Activated CD8-positive, alpha-beta memory T cell treated with anti-CD3 and anti-CD28 coated beads for 48 hours (primary cell): ENCODE measurements at places on chromosomes 12 and 14.

GRCh38 chr12:5512601-5512970 lies 80.7 kb downstream of the NTF3 start:
- no peak for DNase-seq

DNA sequence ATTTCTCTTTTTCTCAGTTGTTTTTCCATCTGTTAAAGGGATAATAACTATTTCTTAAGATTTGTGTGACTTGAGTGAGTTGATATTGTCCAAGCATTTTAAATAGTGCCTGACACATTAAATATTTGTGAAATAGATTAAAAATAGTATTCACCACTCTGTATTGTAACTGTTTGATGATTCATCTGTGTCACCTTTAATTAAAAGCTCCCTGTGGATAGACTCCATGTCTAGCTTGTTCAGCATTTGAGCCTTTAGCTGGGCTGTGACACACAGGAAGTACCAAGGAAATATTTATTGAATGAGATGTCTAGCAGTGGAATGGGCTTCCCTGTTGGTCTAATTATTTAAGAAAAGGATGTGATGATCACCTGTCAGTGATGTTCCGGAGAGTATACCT lies 1.8 kb upstream of the GLIPR1L2 start:
- DNase-seq, result no peak

- DNase-seq, result peak; percentile 30
Observed at GRCh38 chr14:21382886-21383847, 652 bp downstream of the SUPT16H start.

GRCh38 chr14:91009501-91010152 lies 50.8 kb downstream of the RPS6KA5 start:
- no peak for DNase-seq

GRCh38 chr14:93062890-93063289 lies 52.8 kb downstream of the ITPK1 start:
- no peak for DNase-seq

DNA sequence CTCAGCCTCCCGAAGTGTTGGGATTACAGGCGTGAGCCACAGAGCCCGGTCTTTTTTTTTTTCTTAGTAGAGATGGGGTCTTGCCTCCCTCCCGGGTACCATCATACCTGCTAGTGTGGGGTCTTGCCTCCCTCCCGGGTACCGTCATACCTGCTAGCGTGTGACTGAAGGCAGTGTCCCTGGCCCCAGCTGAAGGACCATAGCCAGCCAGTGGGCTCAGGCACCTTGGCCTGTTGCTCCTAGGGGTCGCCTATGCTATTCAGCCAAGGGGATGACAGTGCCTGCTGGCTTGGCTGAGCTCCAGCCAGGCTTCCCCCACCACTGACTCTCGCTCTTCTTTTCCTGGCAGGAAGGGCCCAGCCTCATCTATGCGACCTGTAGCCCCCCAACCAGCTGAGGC lies 10.5 kb upstream of the BLTP3B start:
- no peak for DNase-seq

DNA sequence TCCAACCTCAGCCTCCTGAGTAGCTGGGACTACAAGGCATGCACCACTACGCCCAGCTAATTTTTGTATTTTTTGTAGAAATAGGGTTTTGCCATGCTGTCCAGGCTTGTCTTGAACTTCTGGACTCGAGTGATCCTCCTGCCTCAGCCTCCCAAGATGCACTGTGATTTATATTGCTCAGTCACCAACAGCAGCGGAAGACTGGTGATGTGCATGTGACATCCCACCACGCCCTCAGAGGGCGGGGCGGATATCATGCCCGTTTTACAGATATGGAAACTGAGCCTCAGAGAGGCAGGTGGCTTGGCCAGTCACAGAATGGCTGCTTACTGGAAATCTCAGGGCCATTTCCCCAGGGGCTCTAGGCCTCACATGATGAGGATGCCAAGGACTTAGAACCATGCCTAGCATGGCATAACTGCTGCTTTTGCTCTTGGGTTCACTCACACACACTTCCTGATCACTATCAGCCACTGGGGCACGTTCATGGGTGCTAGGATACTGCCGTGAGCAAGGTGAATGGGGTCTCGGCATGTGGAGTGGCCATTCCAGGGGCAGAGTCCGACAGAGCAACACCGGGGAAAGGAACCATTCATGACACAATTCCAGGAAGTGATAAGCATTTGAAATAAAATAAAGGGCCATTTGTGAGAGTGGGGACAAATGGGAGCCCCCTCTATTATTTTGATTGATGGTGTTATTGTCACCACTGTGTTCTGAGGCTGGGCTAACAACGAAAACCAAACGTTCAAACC lies 31.9 kb downstream of the RBM19 start:
- no peak for DNase-seq

- DNase-seq, result no peak
Observed at GRCh38 chr12:93829016-93829415, 151.8 kb downstream of the CRADD start.

- DNase-seq, result no peak
Observed at GRCh38 chr12:119068129-119068856, 87.0 kb downstream of the SRRM4 start.

DNA sequence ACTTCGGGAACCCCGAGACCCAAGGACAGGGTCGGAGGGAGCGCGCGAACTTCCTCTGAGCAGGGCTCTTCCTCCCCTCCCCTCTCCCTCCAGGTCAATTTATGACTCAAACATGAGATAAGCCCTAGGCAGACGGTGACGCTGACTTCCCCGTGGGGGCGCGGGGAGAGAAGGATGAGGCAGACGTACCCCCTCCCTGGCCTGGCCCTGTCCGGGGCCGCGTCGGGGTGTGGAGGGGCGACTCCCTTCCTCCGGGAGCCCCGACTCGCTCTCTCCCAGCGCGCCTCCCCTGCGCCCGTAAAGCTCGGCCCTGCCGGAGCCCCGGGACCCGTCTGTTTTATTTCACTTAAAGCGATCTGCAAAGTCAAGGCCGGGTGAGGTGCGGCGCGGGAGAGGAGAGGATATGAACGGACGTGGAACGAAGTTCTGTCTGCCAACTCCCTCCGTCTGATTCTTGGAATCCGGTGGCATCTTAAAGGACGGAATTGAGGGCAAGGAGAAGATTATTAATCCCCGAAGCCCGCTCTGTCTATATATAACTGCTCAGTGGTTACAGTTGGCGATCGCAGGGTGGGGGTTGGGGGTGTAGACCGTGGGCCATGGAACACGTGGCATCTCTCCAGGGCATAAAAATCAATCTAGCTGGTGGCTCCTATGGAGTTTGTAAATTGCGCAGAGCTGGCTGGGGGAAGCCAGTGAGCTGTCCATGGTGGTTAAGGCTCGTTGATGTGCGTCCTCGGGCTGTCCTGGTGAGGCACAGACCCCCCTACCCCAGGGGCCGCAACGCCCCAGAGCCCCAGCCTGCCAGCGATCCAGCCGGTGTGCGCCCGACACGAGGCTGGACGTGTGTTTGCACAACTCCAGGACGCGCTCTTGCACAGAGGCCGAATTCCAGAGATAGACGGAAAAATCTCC lies 2.9 kb upstream of the PTHLH start:
- DNase-seq, result no peak

- DNase-seq, result peak; percentile 31
Observed at GRCh38 chr14:31206536-31207286, 882 bp downstream of the HECTD1 start.

GRCh38 chr14:97283426-97283825 lies 486.2 kb downstream of the VRK1 start:
- DNase-seq, result no peak

- no peak for DNase-seq
Observed at GRCh38 chr12:68042212-68042699, 53.0 kb downstream of the IFNG-AS1 start.

GRCh38 chr12:2286461-2287131 lies 233.8 kb downstream of the CACNA1C start:
- DNase-seq, result no peak

- no peak for DNase-seq
Observed at GRCh38 chr12:105740369-105740768, 398.4 kb downstream of the NUAK1 start.

DNA sequence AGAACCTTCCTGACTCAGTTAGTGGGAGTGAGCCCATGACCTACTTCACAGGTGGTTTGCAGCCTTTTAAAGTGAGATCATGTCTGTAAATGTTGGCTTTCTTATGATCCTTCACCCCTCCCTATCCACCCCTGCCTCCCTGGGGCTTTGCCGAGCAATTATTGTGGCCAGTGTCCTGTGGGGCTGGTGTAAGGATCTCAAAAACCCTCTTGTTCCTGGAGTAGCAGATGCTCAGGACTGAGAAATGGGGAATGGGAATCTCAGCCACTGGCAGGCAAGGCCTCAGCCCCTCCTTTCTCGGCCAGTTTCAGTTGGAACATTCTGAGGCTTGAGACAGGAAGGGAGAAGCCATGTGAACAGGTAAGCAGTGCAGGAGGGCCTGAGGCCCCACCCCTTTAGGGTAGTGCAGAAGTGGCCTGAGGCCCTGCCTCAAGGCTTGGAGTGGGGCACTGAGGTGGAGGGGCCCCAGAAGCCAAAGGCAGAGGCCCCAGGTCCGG lies 53.8 kb downstream of the PLEKHG3 start:
- DNase-seq, result no peak

- DNase-seq, result no peak
Observed at GRCh38 chr14:61034416-61035120, 53.5 kb downstream of the SLC38A6 start.

DNA sequence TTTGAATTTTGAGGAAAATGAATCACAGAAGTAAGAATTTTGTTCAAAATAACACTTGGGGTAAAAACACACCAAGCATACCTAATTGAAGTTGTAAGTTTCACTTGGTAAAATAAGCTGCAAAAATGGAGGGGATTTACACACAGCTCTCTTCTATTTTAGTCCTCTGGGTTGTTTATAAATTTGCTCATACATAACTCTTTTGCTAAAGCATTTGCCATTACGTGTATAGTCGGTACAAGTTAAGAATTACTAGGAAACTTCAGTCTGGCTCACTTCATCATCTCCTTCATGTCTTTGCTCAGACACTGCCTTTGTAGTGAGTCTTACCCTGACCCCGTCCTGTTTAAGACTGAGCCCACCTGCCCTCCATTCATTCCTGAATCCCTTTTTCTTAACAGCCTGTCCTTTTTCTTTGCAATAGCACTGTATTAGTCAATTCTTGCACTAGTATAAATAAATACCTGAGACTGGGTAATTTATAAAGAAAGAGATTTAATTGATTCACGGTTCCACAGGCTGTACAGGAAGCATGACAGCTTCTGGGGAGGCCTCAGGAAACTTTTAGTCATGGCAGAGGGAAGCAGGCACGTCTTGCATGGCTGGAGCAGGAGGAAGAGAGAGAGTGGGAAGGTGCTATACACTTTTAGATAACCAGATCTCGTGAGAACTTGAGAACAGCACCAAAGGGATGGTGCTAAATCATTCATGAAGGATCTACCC lies 451.1 kb downstream of the PCNX1 start:
- no peak for DNase-seq

DNA sequence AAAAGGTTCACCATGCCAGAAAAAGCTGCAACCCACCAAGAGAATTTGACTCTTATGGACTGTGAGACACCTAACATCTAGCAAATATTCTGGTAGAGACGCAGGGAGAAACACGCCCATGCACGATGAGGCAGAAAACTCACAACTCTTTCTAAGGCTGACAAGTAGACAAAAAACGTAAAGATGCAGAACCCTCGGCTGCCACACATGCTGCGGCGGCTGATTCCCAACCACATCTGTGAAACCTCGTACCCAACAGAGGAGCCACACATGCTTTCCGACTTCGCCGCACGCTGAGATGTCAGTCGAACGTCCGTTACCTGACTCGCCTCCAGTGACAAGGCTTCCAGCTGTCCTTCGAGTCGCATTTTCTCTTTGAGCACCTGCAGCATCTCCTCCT lies 21.8 kb downstream of the GOLGA3 start:
- DNase-seq, result peak; percentile 7

DNA sequence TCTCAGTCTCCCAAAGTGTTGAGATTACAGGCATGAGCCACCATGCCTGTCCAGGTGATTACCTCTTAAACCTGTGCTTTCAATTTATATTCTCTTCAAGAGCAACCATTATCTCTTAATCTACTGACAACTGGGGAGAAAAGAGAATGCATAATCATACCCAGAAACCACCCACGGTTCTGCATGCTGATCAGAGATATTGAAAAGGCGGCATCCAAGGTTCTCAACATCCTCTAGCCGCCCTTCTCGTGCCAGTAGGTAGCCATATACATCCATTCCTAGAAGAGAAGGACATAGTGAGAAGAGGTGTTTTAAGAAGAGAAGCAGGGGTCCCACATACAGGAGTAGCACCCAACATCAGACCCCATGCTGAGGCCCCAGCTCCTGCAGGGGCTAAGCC lies 20.8 kb downstream of the ANAPC7 start:
- no peak for DNase-seq

DNA sequence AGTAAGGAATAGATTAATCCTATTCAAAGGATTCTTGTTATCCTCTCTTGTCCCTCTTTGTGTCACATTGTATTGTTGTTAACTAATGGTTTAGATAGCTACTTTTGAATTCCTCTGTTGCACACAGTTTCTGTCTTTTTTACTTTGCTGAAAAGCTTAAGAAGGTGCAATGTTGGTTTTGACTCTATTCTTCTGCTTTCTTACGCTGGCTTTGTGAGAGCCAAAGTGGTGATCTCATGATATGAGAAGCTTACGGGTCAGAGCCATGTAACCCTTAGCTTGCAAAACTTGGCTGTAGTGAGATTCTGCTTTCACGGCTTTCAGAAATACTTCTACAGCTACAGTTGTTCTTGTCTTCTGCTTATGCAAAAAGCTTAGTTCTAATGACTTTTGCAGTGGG lies 239.7 kb downstream of the TRHDE start:
- no peak for DNase-seq

- DNase-seq, result no peak
Observed at GRCh38 chr12:132727091-132727794, 16.6 kb downstream of the PGAM5 start.

DNA sequence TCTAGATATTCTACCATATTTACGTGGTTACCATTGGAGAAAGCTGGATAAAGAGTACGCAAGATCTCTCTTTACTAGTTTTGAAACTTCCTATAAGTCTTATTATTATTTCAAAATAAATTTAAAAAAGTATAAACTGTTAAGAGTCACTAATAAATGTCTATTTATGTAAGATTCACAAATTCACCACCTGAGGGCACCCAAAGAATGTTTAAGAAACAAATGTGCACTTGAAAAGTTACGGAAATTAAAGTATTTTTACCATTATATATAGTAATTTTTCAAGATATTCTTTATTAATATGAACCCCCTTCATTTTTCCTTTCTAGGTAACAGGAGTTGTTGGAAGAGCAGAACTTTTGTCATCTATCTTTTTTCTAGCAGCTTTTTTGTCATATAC lies 11.9 kb downstream of the TMTC3 start:
- no peak for DNase-seq

- no peak for DNase-seq
Observed at GRCh38 chr14:105041841-105042765, 21.2 kb upstream of the CDCA4 start.

- DNase-seq, result no peak
Observed at GRCh38 chr12:122362755-122363154, 59.7 kb downstream of the CLIP1 start.

GRCh38 chr14:73997944-73998447 lies 21.1 kb downstream of the ENTPD5 start:
- DNase-seq, result no peak

GRCh38 chr12:114847441-114848035 lies 163.6 kb upstream of the TBX3 start:
- DNase-seq, result no peak

- no peak for DNase-seq
Observed at GRCh38 chr12:56894698-56895368, 39.4 kb downstream of the SDR9C7 start.

GRCh38 chr14:67567654-67568053 lies 32.4 kb downstream of the PIGH start:
- DNase-seq, result no peak
